Ascending aorta (tissue), 2 donors: ENCODE measurements at places on chromosomes 5 and 9.

GRCh38 chr5:64759960-64760660 is 8.4 kb downstream of the SREK1IP1 start:
- no peaks in the 10 kb centered on the region for H3K27me3 ChIP-seq
- peaks cover 5% of the 10 kb centered on the region for H3K4me1 ChIP-seq
- no peak overlapping the region for H3K27ac ChIP-seq
- H3K36me3 ChIP-seq: peaks cover 4% of the 10 kb centered on the region
- no peak for DNase-seq

DNA sequence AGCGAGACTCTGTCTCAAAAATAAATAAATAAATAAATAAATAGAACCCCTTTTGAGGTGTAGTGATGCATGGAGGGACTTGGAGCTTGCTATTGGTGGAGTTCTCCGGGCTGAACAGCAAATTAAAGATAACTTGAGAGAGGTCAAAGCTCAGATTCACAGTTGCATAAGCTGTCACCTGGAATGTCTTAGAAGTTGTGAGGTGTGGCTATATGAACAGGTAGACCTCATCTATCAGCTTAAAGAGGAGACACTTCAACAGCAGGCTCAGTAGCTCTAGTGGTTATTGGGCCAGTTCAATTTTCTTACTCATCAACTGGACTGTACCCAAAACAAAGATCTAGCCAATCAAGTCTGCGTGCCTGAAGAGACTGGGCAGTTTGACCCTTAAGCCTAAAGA is 11.7 kb upstream of the STING1 start:
- no peak overlapping the region for H3K27ac ChIP-seq
- H3K36me3 ChIP-seq: no peaks in the 10 kb centered on the region
- no peak for DNase-seq
- H3K27me3 ChIP-seq: no peaks in the 10 kb centered on the region
- peaks cover 7% of the 10 kb centered on the region for H3K4me1 ChIP-seq

DNA sequence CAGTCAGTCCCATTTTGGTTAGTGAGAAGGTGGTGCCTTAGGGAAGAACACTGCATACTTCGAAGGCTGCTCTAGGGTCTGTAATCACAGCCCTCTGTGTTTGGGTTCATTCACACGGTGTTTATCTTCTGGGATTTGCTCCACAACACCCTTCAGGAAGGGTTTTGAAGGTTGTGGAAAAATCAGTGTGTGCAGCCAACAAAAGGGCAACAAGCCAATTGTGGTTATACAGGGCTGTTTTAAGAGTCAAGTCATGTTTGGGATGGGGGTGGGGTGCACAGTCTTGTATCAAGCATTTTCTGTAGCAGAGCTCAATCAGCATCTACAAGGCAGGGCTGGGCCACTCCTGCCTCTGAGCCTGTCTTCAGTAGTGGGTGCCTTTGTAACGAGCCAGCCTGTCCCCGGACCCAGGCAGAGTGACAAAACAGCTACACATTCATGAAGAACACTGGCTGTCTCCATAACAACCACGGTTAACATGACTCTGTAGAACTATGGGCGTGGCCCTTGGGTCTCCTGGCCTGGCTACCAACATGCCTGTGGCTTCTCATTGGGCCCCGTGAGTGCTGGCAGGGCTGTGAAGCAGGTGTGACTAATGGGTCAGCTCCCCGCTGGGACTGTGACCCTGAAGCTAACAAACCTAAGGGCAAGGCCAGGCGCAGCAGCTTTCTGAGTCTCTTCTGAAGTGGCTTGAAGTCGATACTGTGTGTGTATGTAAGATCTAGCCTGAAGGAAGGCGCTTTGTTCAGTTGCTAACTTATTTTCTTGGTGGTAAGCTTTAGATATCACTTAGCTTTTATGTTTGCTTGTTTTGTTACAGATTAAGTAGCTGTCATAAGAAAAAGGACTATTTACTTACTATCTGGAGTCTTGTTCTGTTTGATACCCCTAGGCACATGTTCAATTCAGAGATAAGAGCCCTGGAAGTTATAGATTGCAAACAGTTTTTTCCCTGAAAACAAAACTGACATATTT is 27.9 kb upstream of the GOLM1 start:
- no peak overlapping the region for H3K27ac ChIP-seq
- H3K27me3 ChIP-seq: no peaks in the 10 kb centered on the region
- H3K4me1 ChIP-seq: peaks cover 4% of the 10 kb centered on the region
- peak; percentile 12 for DNase-seq

DNA sequence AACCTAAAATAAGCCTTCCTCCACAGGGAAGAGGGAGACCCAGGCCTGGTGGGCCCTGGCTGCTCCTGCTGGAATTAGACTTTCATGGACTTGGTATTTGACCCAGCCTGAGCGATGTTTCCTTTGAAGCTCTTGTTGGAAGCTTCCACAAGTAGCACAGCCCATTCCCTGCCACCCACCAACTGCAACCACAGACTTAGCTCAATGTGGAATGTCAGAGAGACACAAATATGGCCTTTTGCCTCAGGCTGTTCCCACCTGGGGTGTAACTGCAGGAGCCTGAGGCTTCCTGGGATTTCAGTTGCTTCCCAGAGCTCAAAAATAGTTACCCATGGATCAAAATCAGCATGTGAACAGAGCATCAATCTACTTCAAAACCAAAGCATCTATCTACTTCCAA is 70.3 kb upstream of the LHFPL2 start:
- peaks cover 14% of the 10 kb centered on the region for H3K4me1 ChIP-seq
- H3K36me3 ChIP-seq: no peaks in the 10 kb centered on the region
- no peak overlapping the region for H3K4me3 ChIP-seq

GRCh38 chr5:23400951-23401350 is 106.5 kb upstream of the PRDM9 start:
- no peaks in the 10 kb centered on the region for H3K27me3 ChIP-seq
- H3K27ac ChIP-seq: no peak overlapping the region
- DNase-seq: no peak
- no peaks in the 10 kb centered on the region for H3K4me1 ChIP-seq

DNA sequence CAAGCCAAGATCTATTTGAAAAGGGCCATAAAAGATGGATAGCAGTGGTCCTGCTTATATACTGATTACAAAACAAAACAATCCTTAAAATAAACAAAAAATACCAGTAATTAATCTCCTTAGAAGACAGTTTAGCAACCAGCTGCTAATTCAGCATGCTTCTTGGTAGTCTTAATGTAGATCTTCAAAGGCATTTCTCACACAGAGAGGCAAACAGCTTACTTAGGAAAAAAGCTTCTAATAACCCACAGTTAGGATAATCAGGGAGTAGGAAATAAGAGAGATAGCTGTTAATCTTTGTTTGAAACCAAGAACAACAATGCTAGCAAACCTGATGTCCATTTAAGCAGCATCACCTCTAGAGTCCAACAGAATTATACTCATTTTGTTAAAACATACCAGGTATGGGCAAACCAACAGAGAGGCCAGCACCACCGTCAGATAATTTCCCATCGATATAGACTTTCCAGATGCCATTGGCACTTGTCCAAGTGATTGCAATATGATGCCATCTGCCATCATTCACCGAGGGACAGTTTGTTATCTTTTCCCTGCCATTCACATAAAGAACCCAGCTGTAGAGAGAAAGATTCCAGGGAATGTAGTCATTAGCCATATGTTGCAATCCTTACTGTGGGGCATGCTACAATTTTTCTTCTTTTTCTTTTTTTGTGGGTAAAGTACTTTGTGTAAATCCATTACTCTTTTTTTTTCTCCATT is 105.6 kb upstream of the TXNDC8 start:
- DNase-seq: no peak
- no peaks in the 10 kb centered on the region for H3K4me1 ChIP-seq
- H3K27me3 ChIP-seq: no peaks in the 10 kb centered on the region
- peaks cover 22% of the 10 kb centered on the region for H3K36me3 ChIP-seq
- no peak overlapping the region for H3K4me3 ChIP-seq
- H3K27ac ChIP-seq: no peak overlapping the region
